ENCODE measurements at places on chromosomes 16 and 17. TPM values are rescaled to one million over a fixed set of nuclear protein-coding genes. Genes with fewer than 3 reads are reported as not detected.

GRCh38 chr17:72120642-72121163 lies at the start of gene SOX9:
Gene SOX9 (plus strand): TSS chr17:72121020. CDS start chr17:72121392, 372 bp downstream.
- peak; percentile 96 for DNase-seq

GRCh38 chr17:81315885-81316391 lies 20.8 kb upstream of the SLC38A10 start:
- DNase-seq = no peak

DNA sequence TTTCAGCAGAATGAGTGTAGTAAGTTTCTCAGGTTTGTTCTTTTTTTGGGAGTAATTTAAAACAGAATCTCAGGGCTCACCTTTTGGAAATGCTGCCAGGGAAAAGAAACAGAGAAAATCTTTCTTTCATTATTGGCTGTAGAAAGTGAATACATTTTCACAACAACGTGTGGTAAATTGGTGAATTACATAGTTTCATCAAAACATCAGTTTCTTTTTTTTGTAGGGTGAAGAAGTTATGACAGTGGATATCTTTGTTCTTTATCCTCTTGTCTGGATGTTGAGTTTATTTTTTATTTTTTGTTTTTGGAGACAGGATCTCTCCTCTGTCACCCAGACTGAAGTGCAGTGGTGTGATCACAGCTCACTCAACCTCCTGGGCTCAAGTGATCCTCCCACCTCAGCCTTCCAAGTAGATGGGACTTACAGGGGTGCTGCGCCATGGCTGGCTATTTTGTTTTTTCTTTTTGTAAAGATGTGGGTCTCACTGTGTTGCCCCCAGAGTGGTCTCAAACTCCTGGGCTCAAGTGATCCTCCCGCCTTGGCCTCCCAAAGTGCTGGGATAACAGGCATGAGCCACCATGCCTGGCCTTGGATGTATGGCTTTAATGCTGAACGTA lies 2.4 kb downstream of the ZNF267 start:
- no peak for DNase-seq

DNA sequence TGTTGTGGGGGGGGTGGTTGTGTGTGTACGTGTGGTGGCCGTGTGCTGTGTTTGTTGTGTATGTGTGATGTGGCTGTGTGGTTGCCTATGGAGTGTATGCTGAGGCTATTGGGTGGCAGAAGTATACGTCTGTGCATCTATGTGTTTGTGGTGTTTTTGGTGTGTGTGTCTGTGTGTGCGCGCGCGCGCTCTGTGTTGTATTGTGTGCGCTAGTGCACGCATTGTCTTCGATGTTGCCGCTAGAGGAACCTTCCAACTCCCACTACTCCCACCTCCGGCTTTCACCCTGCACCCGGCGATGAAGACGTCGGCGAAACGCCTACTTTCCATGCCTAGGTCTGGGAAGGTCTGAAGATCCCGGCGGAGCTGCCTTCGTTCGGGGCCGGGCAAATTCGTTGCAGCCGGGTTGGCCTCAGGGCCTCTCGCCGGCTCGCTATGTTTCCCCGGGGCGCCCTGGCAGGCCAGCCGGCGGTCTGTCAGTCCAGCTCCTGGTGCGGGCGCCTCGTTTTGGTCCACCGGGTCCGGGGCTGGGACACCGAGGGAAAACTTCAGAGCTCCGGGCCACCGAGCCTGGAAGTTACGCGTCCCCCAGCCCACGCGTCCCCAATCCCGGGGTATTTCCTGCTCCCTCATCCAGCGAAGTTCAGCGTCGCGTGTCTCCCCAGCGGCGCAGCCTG lies 5.2 kb upstream of the DLX4 start:
- DNase-seq = no peak

DNA sequence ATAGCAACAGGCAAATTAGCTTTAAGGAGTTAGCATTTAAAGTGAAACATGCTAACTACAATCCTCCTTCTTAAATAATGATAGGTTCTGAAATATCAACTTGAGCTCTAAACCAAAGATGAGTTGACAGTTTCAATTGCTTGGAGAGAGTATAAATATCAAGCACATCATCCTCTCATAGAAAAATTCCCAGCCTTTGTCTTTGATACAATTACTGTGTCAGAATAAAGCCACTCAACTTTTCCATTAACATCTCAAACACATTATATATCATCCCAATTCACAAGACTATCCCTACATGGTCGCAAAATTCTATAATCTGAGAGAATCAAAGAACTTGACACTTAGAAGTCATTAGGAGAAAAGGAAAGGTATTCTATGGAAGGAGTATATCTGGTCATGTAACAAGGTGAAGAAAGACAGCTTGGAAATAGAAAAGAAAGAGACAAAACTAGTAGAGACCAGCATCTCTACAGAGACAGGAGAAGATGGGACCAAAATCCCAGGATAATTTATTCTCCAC lies 189.8 kb downstream of the CEP112 start:
- no peak for DNase-seq

DNA sequence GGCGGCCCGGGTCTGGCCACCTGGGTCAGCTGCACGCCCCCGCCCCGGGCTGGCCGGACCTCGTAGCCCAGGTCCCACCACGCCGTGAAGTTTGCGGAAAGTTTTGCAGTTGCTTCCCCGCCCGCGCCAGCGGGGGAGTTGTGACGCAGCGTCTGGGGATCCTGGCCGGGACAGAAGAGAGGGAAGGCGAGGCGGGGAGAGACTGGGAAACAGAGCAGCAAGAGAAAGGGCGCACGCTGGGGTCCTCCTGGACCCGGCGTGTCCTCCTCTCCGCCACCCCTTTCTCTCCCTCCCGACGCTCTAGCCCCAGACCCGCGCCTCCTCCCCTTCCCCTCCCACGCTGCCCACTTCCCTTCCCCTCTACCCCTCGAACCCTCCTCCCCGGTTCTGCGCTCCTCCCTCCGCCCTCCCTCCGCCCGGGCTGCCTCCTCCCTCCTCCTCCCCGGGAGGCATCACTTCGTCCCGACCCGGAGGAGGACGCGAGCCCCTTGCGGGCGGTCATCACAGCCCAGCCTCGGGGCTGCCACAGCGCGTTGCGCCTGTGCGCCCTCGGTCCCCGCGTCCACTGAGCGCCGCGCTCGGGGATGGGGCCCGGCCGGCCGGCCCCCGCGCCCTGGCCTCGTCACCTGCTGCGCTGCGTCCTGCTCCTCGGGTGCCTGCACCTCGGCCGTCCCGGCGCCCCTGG lies at the start of gene MRC2:
TSS of gene MRC2 (plus strand) at position 452 of the 685 bp plus-strand sequence. CDS start at position 585, 133 bp downstream.
- peak; percentile 80 for DNase-seq

DNA sequence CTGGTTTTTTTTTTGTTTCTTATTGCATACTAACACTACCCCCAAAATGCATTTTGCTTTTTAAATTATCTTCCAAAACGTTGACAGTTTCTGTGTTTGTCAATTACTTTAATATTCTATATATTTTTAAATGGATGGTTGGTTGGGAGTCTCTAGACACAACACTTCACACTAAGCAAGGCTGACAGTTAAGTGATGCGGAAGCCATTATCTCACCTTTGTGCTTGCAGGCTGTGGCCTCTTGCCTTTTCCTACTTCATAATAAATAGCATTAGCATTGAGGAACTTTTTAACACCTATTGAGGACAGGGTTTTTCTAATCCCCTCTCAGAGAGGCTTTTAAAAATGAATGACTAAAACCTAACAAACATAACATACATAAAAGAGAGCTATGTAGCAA lies 280.8 kb upstream of the TBX2 start:
- no peak for DNase-seq

DNA sequence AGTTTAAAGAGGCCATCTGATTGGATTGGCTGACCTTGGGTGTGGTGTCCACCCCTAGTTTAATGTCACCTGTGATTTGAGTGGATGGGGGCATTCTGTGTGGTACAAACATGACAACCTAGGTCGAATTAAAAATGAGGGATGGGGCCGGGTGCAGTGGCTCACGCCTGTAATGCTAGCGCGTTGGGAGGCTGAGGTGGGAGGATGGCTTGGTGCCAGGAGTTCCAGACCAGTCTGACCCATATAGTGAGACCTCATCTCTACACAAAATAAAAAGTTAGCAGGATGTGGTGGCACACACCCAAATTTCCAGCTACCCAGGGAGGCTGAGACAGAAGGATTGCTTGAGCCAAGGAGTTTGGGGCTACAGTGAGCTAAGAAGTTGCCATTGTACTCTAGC lies 14.4 kb downstream of the CNTROB start:
- DNase-seq = no peak

DNA sequence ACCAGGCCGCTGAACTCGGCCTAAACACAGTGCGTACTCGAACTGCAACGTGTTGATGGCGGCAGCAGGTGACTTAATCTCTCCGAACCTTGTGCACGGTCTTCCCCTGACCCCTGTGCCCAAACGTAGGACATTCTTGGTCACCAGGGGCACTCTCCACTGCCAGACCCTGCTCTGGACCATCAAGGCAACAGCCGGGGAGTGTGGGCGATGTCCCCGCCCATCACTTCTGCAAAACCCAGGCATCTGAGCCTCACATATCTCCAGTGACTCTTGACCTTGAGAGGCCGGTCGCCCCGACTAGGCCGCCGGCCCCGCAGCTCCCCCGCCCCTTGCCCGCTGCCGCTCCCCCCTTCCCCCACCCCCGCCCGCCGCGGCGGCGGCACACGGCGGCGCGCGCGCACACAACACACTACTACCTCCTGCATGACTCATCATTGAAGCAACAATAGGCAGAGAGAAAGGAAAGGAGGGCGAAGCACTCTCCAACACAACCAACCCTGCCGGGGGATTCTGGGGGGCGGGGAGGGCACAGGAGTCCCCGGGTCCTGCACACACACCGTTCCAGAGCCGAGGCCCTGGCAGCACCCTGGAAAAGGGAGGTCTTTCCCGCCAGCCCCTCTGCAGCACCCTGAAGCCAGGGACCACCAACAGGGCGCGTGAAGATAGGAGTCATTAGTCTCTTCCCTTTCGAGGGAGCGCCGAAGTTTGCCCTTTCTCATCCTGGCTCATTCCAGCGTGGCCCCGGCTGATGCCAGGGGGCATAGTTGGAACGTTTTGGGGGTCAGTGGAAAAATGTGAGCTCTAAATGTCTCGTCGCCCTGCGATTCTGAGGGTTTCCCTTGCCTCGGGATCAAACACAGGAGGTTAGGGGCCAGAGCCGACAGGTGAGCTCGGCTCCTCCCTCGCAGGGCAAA lies 1.9 kb downstream of the MNT start:
- DNase-seq = peak; percentile 72

- peak; percentile 6 for DNase-seq
Observed at GRCh38 chr16:71569621-71570020, 7.3 kb downstream of the TAT start.

CHD9NB gene
- total RNA-seq = not detected
